ENCODE measurements at places on chromosomes 7 and 10. TPM values are rescaled to one million over a fixed set of nuclear protein-coding genes. Genes with fewer than 3 reads are reported as not detected.

DNA sequence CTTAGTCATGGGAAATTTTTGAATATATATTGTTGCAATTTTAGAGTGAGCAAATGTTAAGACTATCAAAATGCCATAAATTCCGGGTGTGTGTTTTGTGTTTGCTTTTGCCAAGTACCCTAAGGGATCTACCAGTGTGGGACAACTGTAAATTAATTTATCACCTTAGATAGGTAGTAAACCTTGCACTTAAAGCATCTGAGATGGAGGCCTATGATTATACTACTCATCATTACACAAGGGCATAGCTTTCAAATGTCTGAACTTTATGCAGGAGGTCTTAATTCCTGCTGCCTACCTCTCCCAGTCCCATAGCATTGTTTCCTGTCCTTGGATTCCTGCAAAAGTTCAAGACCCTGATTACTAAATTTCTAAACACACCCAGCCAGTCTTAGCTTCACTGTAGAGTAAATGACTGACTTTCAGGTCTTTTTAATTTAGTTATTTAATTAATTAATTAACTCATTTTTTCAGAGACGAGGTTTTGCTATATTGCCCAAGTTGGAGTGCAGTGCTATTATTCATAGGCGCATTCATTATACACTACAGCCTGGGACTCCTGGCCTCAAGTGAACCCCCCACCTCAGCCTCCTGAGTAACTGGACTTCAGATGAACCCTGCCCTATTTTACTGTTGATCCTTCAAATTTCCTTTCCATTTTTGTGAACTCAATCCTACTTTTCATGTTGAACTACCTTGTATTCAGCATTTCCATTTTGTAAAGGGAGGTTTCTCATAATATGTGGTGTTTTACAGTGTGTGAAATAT lies 47.0 kb downstream of the THSD7A start:
- DNase-seq = no peak

DNA sequence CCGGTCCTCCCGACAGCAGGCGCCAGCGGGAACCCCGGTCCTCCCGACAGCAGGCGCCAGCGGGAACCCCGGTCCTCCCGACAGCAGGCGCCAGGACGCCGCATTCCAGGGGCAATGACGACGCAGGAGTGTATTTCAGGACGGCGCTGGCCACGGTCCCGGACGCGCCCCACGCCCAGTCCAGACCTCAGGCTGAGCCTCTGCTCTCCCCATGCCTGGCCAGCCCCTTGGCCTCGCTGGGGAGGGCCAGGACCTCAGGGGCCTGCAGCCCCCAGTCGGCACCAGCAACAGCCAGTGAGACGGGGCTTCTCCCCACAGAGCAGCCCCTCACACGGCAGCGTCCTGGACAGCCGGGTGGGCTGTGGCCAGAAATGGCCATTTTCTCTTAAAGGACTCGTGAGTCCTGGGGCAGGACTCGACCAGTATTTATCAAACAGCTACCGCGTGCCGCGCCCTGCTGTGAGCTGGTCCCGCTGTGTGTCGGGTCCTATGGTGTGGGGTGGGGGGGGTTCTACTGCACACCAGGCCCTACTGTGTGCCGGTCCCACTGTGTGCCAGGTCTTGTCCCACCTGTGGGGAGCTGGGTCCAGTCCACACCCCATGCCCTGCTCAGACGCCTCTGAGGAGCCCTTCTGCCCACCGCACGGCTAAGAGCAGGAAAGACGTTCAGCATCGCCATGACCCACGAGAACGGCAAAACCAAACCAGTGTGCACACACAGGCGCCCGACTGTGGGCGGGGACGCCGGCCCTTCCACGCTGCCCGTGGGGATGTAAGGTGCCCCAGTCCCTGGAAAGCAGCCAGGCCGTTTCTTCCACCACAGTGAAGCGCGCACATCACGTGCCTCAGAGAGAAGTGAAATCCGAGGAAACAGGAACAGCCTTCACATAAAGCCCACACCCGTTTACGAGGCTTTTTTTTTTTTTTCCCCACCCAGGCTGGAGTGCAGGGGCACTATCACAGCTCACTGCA lies 33.3 kb downstream of the GET4 start:
- no peak for DNase-seq

GRCh38 chr10:101411598-101411997 lies 57.6 kb downstream of the BTRC start:
- DNase-seq = no peak

IL2RA gene
- total RNA-seq = not detected

CFAP58 gene
- 1.1 TPM for total RNA-seq

Data from lung microvascular endothelial cell (primary cell).